ENCODE measurements at places on chromosomes 2 and 18.

DNA sequence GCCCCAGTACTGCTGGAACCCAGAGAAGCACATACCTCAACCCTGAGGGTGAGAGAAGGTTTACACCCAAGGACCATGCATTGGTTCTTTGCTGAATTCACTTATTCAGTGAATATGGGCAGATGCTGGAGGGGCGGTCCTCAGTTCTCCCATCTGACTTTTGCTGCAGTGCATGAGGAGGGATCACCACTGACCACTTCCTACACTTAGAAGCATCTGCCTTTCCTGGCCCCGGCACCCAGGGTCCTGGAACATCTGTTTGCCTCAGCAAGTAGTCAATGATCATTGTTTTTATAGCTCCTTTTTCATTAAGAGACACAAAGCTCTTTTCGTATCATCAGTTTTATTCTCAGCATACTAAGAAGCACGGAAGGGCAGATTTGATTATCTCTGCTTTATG lies 211.4 kb downstream of the SH3RF3 start:
- no peak for DNase-seq

- no peak for DNase-seq
Observed at GRCh38 chr2:99401841-99402240, 64.7 kb downstream of the EIF5B start.

GRCh38 chr2:60496956-60497355 lies 56.5 kb downstream of the BCL11A start:
- no peak for DNase-seq

DNA sequence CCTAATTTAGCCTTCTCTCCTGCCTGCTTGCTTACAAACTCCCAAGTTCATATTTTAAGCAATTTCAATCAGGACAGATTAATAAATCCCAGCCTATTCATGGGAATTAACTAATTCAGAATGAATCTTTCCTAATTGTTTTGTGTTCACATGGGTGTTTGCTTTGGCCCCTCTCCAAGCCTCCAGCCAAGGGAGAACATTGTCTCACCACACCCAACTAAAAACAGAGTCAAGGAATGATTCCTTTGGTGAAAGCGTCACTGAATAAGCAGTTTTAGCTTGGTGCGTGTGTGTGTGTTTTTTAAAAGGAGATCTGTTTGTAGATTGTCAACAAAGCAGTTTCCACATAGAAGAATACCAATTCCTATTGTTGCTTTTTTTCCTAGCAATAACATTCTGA lies 43.0 kb upstream of the DSG1 start:
- peak; percentile 71 for DNase-seq

DNA sequence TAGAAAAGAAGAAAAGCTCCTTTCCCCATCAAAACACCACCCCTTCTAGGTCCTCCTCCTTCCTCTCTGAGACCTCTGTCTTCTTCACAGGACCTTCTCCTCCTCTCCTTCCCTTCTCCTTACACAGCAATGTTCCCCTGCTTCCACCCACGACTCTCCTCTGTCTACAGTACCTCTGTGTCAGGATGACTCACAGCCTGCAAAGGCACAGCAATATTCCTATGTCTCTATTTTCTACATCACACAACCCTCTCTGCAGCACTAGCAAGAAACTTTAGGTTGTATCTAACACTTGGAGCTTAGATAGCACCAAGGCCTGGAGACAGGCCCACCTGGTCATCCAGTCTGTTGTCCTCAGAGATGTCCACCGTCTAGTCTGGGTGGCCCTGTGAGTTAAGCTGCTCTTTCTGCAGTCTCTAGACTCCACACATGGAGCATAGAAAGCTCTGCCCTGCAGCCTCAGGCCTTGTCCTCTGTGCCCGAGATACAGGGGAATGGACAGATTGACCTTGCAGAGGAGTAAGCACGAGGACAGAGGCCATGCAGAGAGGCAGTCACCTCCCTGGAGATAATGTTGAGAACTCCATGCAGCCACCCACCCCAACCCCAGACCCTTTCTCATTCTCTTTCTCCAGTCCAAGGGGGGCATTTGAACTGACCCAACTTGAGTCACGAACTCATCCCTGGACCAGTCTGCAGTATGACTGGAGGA lies 212.0 kb downstream of the TNS1 start:
- no peak for DNase-seq

GRCh38 chr2:119794237-119794636 lies 34.5 kb downstream of the PTPN4 start:
- DNase-seq = no peak

DNA sequence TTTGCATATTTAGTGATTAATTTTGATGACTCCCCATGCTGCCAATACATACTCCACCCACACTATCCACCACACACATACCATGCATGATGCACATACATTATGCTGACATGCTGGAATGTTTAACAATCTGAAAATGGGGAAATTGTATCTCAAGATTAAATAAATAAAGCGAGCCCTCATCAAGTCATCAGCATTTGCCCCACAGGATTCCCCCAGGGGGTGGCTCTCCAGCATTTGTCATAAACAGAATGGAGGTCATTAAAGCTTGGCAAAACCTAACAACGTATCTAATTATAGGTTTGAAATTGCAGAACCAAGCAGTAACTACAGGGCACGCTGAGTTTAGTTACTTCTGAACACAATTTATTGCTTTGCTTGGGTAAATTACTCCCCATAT lies 141.2 kb upstream of the TACR1 start:
- no peak for DNase-seq

GRCh38 chr18:36702401-36703013 lies 126.3 kb downstream of the TPGS2 start:
- DNase-seq = no peak

DNA sequence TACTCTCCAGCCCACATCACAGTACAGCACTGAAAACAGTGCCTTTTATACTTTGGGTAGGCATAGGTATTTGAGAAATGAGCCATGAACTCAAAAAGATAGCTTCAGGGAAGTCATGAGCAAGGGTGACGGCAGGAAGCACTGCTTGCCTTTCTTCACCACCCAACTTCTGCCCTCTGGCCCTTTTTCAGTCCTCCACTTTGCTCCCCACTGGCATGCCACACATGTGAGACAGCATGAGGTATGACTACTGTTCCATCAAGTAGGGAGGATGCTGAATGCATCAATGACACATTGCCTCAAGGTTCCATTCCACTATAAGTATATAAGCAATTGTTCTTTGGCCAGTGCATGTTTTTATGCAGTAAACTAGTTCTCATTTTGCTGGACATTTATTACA lies 373.0 kb downstream of the NRXN1 start:
- DNase-seq = no peak

- no peak for DNase-seq
Observed at GRCh38 chr18:50091509-50092244, 103.3 kb downstream of the MYO5B start.

GRCh38 chr2:96701636-96702035 lies 38.2 kb downstream of the LMAN2L start:
- DNase-seq = no peak

DNA sequence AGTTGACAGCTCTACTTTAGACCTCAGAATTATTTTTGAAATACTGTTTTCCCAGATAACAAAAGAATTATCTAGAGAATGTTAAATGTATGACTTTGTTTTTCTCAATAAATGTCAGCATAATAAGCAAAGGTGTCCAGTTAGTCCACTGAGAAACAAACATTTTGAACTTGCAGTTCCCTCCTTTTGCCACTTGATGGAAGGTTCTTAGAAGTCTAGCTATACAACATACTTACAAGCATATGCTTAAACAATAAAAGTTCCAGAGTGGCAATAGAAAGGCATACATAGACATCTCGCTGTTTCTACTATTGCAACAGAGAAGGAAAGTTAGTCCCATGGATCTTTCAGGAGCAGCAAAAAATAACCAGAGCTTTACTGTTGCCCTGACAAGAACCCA lies 11.8 kb downstream of the NDUFA10 start:
- no peak for DNase-seq

All from right lobe of liver (tissue), 6 donors.